ENCODE measurements at places on chromosomes 3 and 15.

DNA sequence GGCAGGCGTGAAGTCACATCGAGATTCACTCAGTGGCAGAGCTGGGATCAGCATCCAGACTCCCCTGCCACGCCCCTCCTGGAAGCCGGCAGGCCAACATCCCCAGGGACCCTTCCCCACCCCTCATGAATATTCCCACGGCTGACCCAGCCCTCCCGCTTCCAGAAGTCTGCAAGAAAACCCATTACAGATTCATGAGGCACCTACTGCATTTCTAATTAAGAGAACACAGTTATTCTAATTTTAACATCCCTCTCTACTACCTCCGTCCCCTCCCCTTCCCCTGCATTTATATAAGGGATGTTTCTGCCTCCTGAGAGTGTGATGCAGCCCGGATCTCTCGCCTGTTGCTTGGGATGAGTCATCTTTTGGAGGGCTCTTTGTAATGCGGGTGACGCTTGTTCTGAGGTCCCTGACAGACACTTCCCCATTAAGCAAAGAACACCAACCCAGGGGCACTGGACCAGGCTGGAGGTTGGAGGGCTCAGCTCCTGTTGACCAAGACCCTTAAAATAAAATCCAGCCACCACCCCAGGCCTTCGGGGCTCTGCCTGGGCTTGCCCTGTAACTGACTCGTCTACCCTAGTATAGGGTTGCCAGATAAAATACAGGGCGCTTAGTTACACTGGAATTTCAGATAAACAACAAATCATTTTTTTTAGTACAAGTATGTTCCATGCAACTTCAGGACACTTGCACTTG, 118.7 kb downstream of the NUP210 start:
- DNase-seq = no peak

GRCh38 chr3:13167829-13168228, 94.6 kb upstream of the IQSEC1 start:
- no peak for DNase-seq

DNA sequence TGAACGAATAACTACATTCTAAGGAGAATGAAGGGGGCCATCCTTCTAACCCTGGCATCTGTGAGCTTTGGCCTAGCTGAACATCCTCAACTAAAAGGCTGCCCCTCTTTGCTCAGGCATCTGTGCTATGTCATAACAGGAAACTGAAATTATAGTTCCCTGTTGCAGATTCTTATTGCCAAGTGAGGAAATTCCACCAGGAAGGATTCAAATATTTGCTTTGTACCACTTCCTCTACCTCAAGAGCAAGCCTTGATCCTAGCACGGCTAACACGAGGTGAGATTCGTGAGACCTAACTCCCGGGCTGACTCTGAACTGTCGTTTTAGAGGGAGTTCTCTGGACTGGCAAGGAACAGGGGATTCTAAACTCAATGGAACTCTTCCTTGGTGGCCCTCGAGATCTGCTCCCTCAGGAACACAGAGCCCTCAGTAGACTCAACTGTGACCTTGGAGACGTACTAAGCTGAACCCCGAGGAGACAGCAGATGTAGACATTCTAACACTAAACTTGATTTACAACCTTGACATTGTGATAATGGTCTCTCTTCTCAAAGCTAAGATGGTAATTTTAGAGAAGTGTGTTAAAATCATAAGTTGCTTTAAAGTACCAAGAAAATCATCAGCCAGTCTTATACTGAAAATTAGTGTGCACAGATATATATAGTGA, 4.2 kb downstream of the SPG21 start:
- DNase-seq = no peak

GRCh38 chr15:29670266-29670665, 152.0 kb downstream of the TJP1 start:
- DNase-seq = no peak

Measured in stimulated activated CD4-positive, alpha-beta T cell treated with anti-CD3 and anti-CD28 coated beads, Interleukin-1b, Interleukin-23, amount 100 ng/mL, for 1 hour (primary cell).